Stimulated activated CD4-positive, alpha-beta T cell treated with anti-CD3 and anti-CD28 coated beads, Interleukin-4, amount 100 ng/mL, for 1 hour (primary cell): ENCODE measurements at places on chromosomes 3 and 15.

DNA sequence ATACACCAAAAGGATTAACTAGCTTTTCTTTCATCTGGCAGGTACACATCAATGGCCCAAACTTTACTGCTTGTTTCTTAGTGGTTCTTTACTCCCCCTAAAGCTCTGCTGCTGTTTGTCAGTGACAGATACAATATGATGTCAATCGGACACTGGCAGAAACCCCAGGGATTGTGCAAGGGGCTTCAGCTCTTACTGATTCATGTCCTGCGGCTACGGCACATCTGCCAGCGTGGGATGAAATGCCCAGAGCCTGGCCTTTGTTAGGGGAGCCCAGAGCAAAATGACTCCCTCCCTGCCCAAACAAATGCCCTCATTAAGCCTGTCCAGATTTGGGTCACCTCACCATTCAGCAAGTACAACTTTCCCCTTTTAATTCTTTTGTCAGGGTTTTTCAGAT lies 28.3 kb downstream of the SRP14 start:
- no peak for DNase-seq

DNA sequence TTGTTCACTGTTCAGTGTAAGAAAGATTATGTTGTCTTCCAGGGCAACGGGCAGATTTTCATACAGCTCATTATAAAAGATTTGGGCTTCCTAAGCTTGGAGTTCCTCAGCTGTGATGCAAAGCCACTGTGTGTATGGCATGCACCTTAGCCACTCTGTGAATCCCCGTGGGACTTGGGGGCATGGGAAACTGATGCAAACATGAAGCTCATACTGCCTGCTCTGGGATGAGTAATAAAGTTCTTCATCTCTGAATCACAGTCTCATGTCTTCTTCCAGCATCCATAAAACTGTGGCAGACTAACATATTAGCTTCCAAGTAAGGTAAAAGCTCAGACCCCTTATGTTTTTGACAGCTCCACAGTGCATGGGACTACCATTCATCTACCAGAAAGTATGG lies 154.3 kb upstream of the RORA start:
- DNase-seq = no peak

DNA sequence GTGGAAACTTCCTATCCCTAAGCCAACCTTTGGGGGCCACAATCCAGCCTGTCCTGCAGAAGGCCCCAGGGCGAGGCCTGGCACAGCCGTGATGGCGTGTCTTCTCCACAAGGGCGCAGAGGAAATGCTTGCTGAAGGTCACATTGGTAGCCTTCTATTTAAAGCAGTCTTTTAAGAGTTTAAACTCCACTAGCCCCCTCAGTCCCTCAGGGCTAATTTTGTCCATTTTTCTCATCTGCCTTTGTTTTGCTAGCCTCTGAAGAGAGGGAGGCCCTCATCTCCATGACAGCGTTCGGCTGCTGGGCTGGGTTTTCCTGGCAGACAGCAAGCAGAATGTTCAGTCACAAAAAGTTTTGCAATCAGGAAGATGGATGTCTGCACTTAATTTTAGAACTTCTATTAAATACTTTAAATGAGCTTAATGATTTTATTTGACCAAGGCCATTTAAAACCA lies 40.8 kb downstream of the RARB start:
- no peak for DNase-seq

DNA sequence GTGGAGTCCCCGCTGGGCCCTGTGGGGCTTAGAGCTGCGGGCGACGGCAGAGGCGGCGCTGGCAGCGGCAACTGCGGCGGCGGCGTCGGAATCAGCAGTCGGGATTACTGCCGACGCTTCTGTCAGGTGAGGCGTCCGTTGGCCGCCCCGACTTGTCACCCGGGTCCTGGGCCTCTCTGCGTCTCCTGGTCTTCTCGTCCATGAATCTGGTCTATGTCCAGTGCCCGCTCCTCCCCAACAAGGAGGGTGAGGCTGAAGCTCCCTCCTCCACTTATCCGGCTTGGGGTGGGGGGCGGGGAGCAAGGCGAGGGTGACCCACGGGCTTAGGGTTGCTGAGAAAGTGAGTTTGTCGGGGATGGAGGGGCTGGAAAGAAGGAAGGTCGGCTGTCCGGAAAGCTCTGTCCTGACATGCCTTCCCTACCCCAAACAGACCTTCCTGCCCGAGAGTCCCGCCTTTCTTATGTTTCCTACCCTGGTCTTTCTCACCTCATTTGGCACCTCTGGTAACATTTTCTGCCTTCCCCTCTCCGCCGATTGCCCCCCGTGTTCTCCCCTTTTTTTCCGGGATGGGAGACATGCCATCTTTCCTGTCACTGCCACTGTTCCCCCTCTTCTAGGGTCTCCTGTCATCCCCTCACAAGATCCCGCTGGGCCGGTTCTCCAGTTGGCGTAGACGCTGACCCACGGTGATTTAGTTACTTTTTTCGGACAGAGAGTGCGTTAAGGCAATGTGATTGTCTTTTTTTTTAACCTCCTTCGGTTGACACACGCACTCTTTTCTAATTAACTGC lies 520 bp downstream of the ZNF654 start:
- no peak for DNase-seq

DNA sequence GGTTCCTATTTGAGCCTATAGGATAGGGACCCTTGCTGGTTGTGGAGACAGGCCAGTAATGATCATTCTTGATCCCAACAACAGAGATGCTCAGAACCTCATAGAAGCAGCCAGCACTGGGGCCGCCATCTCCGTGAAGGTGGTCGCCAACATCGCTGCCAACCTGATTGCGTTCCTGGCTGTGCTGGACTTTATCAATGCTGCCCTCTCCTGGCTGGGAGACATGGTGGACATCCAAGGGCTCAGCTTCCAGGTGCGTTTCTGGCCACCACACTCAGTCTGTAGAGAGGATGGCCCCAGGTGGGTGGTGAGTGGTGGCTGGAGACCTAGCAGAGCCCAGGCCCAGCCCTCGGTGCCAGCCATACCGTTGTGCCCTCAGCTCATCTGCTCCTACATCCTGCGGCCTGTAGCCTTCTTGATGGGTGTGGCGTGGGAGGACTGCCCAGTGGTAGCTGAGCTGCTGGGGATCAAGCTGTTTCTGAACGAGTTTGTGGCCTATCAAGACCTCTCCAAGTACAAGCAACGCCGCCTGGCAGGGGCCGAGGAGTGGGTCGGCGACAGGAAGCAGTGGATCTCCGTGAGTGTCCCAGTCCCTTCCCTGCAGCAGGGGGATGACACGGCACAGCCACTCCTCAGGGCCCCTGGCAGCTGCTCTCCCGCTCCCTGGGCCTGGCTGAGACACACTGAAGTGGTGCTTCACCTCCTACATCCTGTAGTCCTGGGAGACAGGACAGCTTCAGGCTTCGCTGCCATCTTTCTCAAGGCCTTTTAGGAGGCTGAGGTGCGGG lies 46.5 kb upstream of the PDE8A start:
- no peak for DNase-seq

- DNase-seq = no peak
These were observed 334.2 kb downstream of the KLF13 start for GRCh38 chr15:31660816-31661215.

DNA sequence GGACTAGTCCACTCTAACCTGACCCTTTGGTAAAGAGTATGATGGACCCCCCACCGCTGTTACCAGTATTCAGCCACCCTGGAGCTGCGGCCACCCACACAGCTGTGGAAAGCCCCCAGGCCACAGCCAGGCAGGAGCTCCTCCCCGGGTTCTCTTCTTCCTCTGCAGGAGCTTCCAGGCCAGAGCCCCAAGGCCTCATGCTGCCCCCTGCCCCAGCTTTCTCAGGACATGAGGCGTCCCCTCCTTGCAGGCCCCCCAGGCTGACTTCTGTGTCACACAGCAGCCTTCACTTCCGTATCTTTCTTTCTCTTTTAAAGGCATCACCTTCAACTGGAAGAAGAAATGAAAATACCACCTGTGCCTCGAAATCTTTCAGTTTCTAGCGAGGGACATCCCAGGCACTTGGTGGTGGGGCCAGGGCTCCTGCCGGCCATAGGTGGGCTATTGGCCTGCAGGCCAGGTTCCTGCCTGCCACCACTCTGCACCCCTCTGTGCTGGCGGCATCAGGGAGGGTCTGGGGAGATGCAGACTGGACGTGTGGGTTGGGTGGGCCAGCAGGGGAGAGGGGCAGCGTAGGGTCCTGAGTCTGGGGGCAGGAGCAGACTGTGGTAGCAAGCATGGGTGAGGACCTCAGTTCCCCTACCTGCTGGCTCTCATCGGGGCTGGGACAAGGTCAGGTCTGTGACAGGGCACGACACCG lies 19.9 kb downstream of the KLF13 start:
- DNase-seq = no peak

DNA sequence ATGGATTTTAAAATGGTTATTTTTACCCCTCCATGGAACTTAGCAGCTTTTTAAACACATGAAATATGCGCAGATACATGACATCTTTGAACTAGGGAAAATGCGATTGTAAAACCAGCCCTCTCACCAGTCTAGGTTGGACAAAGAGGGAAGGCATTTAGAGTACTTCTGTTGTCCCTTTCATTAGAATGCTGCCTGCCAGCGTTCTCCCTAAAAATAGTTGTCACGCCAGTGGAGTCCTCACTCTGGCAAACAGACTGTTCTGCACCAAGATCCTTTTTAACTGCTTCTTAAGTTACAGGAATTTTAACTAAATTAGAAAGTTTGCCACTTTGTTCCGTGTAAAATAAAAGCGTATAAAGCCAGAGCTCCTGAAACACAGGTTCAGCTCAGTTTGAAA lies 295.3 kb downstream of the VPS13C start:
- no peak for DNase-seq

GRCh38 chr3:133856316-133856715 lies 39.4 kb downstream of the RAB6B start:
- no peak for DNase-seq
